ENCODE measurements at places on chromosomes 2 and 18.

- no peak for DNase-seq
Measured at GRCh38 chr2:88024509-88024908, 8.2 kb upstream of the RNU2-63P start.

DNA sequence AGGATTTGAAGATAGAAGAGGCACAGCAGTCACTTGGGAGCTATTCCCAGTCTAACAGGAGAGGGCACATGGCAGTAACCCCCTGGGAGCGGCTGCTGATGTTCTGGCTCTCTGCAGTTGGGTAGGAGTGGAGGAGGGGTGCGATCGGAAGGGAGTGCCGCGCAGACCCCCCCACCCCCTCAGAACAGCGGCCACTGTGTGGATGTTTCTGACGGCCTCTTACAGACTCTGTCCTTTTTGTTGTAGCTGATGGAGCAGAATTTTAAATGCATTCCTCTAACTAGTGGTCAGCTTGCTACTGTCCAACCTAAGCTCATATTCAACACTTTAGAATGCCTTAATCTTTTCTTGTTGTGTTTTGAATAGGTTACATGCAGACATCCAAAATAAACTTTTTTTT, 127.9 kb downstream of the AGAP1 start:
- DNase-seq = no peak

GRCh38 chr2:9174771-9175437, 31.7 kb upstream of the ASAP2 start:
- no peak for DNase-seq

- DNase-seq = no peak
Measured at GRCh38 chr2:100722125-100722524, 97.8 kb upstream of the NPAS2 start.

DNA sequence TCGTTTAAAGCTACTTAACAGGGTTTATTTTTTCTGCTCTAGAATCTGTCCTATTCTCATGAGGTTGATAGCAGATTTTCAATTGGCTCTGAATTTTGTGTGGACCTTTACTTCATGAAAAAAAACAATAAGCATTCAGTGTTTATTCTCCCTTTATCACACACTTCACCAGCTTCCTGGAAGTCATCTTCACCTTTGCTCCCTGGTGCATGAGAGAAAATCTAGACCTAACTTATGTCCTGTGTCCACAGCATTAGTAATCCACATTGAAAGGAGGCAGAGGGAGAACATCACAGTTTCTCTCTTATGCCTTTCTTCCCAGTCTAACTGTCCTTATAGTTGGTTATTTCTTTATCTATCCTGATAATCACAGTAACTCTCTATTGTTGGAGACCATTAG, 316.1 kb downstream of the PTH2R start:
- DNase-seq = no peak

Data from activated T-cell treated with anti-CD3 and anti-CD28 coated beads, Interleukin-2, amount 50 U/mL, for 72 hours (primary cell).